ENCODE measurements at places on chromosomes 13 and 19.

DNA sequence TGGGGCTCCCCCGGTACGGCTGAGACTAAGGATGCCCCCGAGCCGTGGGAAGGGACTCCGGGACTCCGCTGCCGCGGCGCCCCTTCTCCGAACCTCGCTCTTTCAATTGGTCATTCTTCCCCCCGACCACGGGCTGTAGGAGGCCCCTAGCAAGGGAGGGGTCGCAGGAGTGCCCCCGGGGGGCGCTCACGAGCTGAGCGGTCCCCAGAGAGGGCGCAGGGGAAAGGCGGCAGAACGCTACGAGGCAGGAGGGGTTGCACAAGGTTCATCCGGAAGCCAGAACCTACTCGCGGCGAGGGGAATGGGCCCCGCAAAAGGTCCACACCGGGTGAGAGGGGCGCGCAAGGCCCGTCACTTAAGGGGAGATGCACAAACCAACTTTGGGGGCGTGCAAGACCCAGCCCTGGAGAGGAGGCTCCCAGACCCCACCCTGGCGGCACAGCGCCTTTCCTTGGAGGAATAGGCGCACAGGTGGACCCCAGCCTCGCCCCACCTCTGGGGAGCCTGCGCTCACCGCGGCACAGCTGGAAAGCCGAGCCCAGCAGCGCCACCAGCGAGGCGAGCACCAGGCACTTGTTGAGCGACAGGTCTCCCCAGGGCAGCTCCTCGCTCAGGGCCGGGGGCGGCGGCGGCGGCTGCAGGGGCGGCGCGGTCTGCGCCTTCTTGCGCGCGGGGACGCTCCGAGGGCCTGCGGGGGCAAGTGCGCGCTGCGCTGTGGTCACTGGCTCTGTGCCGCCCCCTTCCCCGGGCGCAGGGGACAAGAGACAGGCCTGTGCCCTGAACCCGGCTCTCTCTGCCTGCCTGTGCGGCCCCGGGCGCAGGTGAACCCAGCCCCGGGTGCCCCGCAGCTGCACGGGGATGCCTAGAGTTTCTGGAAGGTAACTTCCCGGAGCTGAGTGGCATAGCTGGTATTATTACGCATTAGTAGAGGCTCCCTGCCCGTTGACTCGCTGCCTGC lies 2.8 kb downstream of the JSRP1 start:
- DNase-seq = no peak

- no peak for DNase-seq
Observed at GRCh38 chr13:35930665-35931631, 200.2 kb downstream of the DCLK1 start.

DNA sequence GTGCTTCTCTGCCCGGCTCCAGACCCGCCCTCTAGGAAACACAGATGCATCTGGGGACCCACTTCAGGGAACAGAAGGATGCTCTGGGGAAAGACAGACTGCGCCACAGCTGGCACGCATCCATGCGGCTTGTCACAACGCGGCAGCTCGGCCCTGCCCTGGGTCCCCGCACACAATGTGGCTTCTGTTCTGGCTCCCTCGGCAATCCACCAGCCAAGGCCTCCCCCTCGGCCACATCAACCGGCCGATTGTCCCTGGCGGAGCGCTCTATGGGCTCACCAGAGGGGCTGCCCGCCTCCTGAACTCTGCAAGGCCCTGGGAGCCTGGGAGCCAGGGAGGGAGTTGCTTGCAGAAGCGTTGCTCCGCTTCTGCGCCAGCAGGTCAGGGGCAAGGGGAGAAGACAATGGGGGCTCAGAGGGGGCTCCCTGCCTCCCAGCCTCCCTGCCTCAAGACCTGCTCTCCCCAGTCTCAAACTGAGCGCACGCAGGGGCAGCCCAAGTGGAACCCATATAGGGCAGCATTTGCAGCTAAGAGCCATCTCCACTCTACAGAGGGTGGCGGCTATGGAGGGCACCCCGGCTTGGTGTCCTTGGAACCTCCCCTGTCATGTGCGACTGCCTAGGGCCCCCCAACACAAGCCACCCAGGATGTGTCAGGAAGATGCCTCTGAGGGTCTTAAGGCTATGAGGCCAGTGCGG lies 37.9 kb downstream of the MLLT1 start:
- no peak for DNase-seq

DNA sequence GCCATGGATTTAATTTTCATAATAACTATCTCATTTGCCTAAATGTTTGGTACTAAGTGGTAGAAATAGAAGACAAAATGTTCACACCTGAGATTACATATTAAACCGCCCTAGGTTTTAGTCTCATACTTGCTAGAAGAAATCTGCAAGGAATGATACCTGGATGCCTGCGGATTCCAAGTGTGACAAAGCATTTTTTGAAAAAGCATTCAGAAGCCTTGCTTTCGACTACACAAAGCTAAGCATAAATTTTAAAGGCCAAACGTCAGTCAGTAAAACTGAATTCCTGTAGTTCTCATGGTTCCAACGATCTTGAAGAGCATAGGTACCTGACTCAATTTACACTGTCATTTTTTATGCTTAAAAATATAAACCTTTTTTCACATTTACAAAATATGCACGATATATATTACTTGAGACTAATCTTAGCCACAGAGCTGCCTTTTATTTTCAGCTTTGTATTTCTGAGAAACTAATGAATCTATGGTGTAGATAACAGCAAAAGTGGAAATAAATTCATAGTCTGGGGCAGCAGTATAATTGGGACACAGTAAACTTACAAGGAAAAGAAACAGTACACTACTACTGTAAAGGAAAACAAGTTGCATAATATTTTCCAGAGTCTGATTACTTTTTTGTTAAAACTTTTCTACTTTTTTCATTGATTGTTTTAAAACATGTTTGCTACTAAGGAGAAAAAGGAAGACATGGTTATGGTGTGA lies 1.2 kb upstream of the LRRC63 start:
- DNase-seq = no peak

- no peak for DNase-seq
Observed at GRCh38 chr19:54298357-54299125, 14.4 kb downstream of the LILRA5 start.

DNA sequence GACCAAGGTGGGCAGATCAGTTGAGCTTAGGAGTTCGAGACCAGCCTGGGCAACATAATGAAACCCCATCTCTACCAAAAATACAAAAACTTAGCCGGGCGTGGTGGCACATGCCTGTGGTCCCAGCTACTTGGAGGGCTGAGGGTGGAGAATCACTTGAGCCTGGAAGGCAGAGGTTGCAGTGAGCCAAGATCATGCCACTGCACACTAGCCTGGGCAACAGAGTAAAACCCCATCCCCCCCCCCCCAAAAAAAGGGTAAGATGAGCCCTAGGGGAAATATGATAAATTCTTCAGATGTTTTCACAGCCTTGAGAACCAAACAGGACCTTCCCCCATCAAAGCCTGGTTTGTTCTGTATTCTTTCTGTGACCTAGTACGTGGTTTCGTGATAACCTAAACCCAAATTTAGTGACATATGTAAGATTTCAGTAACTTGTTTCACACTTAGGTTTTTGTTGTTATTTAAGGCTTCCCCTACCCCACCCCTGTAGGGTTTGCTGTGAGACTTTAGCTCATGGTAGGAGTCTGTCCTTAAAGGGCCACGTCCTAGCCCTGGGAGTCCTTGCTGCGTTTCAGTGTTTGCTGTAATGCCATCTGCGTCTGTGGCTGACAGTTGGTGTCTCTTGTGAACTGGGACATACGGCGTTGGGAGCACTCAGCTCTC lies 49.6 kb downstream of the MYO9B start:
- no peak for DNase-seq

DNA sequence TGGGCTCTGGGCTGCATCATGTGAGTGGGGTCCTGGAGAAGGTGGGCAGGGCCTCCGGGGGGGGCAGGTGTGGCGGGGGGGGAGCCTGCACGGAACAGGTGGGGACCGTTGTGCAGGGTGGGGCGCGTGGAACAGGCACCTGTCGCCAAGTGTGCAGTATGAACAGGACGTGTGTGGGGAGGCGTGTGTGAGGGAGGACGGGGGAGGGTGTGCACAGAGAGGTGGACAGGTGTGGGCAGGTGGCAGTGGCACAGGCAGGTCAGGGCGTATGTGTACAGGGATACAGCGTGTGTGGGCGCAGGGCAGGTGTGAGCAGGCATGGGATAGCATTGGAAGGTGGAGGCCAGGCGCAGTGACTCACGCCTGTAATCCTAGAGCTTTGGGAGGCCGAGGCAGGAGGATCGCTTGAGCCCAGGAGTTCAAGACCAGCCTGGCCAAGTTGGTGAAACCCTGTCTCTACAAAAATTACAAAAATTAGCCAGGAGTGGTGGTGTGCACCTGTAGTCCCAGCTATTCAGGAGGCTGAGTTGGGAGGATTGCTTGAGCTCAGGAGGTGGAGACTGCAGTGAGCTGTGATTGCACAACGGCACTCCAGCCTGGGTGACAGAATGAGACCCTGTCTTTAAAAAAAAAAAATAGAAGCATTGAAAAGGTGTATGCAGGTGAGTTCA lies 3.2 kb downstream of the PLK5 start:
- DNase-seq = no peak

GRCh38 chr19:46368116-46368515 lies 21.2 kb downstream of the PPP5C start:
- no peak for DNase-seq

GRCh38 chr13:51549050-51549449 lies 35.2 kb upstream of the WDFY2 start:
- no peak for DNase-seq

GRCh38 chr19:34793565-34793964 lies 20.6 kb upstream of the ZNF599 start:
- DNase-seq = no peak

- no peak for DNase-seq
Observed at GRCh38 chr13:60721063-60721462, 324.0 kb downstream of the TDRD3 start.

- no peak for DNase-seq
Observed at GRCh38 chr13:57799624-57800023, 168.1 kb downstream of the PCDH17 start.

DNA sequence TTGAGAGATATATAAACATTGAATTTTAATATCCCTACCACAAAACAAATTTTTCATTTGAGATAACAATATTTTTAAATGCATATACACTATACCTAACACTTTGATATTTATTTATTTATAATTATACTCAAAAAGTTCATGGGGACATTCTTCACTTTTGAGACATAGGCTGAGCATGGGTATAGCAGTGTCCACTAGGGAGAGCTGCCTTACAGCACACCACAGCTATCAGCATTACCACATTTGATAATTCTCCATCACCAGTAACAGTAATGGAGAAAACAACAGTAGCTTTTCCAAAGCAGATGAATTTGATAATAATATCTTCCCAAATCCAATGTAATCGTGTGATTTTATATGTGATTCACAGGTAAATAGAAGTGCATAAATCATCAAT lies 626.1 kb downstream of the DACH1 start:
- no peak for DNase-seq

DNA sequence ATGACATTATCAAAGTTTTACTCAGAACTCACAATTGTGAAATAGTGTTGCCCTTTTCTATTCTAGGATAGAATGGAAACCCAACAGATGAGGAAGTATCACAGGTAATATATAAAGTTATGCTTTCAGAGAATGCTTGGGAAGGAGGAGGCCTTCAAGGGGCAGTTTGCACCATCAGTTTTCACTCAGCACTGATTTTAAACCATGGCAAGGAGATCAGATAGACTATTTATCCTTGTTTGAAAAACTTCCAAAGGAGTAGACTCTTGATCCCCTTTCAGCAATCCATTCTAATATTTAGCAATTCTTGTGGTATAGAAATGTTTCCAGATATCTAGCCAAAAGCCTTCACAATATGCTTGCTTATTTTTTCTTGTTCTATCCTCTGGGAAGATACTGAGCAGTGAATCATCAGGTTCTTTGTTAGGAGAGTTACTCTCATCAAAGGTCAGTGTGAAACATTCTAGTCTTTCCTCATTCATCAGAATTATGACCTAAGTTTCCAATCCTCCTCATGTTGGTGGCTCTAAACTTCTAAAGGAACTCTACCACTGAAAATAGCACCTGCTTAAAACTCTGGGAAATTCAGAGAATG lies 3.8 kb downstream of the GPC6 start:
- no peak for DNase-seq

- DNase-seq = no peak
Observed at GRCh38 chr19:54287456-54287855, 6.5 kb upstream of the LILRB2 start.

DNA sequence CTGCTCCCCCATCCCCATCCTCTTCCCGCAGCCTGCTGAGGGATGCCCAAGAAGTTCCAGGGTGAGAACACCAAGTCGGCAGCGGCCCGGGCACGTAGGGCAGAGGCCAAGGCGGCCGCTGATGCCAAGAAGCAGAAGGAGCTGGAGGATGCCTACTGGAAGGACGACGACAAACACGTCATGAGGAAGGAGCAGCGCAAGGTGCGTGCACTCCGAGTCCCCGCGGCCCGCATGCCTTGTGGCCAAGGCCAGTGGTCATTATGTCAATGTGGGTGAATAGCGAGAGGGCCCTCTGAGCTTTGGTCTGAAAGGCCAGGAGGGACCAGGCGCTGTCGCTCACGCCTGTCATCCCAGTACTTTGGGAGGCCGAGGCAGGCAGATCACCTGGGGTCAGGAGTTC lies 3.6 kb downstream of the CCDC124 start:
- DNase-seq = no peak

DNA sequence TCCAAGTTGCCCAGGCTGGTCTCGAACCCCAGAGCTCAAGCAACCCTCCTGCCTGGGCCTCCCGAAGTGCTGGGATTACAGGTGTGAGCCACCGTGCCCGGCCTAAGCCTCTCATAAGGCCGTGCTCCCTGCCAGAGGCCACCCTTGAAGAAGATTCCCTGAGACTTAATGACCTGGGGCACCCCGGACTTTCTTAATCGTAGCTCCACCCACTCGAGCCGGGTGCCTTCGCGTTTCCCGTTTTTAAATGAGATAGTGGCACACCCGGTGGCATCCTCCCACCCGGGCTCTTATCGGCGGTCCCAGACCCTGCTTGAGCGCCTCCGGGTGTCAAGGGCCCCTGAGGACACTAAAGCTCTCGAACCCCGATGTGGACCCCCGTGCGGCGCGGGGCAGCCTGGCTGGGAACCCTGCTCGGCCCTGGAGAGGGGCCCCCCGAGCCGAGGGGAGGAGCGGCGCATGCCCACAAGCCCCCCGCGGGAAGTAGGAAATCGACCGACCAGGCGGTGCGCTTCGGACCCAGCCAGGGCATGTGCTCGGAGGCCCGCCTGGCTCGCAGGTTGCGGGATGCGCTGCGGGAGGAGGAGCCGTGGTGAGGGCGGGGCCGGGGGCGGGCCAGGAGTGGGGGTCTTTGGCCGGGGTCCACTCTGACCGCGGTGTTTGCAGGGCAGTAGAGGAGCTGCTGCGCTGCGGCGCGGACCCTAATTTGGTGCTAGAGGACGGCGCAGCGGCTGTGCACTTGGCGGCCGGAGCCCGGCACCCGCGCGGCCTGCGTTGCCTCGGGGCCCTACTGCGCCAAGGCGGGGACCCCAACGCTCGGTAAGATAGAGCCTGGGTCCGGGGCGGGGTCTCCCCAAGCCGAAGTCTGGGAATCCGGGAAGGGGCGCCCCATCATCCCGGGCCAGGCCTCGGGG lies at the start of gene ANKLE1:
Gene ANKLE1 (plus strand): TSS at position 511 of the 914 bp plus-strand sequence. CDS start 20 bp downstream, at position 531.
- DNase-seq = no peak

- no peak for DNase-seq
Observed at GRCh38 chr13:93549326-93550005, 322.9 kb downstream of the GPC6 start.

DNA sequence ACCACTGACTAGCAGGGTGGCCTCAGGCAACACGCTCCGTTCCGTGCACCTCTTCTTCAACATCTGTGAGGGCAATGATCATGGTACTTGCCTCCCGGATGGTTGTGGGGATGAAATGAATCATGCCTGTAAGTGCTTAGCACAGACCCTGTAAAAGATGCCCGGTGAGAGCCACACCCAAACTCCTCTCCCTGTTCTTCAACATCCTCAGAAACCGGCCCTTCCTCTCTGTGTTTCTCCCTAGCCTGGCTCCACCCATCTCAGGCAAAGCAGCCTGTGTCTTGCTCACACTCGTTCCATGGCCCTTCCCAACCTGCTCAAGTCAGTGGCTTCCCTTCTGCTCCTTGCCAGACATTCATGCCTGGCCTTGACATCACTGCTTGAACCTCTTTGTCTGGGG lies 5.8 kb upstream of the DMKN start:
- DNase-seq = no peak
